Umbilical cord (tissue), 2 donors: ENCODE measurements at places on chromosomes 13 and 19. TPM values are rescaled to one million over a fixed set of nuclear protein-coding genes. Genes with fewer than 3 reads are reported as not detected.

DNA sequence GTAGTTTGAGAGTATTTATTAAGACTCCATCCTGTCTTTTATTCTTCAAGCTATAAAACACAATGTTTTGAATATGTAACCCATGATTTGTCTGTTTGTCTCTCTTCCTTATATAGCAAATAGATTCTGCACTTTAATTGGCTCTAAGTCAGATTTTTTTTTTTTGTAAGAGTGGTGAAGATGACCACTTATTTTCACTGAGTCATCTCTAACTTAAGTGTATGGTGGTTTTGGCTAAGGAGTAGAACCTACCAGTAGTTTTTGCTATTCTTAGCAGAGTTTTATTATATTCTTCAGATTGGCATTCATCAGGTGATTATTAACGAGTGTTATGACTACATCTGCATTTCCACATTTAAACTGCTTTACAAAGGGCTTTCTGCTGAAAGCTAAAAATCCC lies 194.7 kb downstream of the LMO7 start:
- no peak for DNase-seq

- no peak for DNase-seq
Observed at GRCh38 chr13:45783346-45784043, 68.1 kb downstream of the SIAH3 start.

The TNFAIP8L1 gene
- 2.6 TPM for total RNA-seq

The WDR87 gene
- 1.7 TPM for total RNA-seq
